Stimulated activated CD4-positive, alpha-beta T cell treated with anti-CD3 and anti-CD28 coated beads, TNF-alpha, amount 100 ng/mL, for 1 hour (primary cell): ENCODE measurements at places on chromosomes 3 and 15.

- no peak for DNase-seq
Observed at GRCh38 chr3:39433642-39434041, 27.1 kb downstream of the RPSA start.

DNA sequence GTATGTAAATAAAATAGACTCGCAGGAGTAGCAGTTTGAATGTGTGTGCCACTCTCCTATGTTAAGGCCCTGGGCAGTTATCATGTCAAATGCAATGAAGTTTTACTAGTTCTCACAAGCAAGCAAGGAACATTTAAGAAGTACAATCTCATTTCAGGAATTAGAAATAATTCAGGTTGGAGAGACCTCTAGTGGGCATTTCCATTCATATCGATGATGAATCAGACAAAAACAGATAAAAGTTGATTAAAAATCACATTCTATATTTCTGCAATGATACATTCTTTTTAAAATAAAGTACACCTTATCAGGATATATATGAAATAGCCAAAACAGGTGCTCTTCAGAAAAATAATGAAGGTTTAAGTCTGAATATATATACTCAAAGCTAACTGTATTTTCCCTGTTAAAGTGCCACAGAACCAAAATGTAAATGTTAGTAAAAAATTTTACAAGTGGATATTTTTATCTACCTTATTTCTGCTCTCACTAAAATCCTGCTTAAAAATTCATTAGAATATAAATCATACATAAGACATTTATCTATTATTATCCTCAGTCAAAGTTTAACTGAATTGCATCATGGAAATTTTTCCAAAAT is 492.4 kb upstream of the FRG2C start:
- no peak for DNase-seq

GRCh38 chr3:115857518-115858136 is 234.3 kb downstream of the GAP43 start:
- no peak for DNase-seq

DNA sequence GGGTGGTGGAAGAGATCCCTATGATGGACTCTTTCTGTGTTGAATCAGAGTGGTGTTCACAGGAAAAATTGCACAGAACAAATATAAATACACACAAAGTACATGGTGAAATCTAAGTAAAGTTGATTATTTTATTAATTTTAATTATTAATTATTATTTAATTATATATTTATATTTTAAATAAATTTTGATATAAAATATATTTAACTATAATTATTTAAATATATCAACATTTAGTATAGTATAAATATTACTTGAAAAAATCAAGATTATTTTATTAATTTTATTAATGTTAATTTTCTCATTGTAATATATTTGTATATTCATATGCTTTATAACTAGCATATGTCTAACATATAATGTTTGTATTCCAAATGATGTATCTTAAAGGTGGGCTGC is 11.3 kb upstream of the ATP10A start:
- DNase-seq = no peak

GRCh38 chr15:67747921-67748320 is 77.4 kb upstream of the SKOR1 start:
- DNase-seq = no peak

GRCh38 chr3:97901313-97902248 is 70.7 kb downstream of the RIOX2 start:
- DNase-seq = no peak
